Cardiac septum (tissue), 1 donor: ENCODE measurements at places on chromosomes 6 and 20. TPM values are rescaled to one million over a fixed set of nuclear protein-coding genes. Genes with fewer than 3 reads are reported as not detected.
A peak's percentile ranks its signal among the peaks of the same experiment; 100 is the strongest.

GRIK2 gene
- total RNA-seq, result 0.67 TPM

EFCAB8 gene
- not detected for total RNA-seq

TBCC gene
- total RNA-seq, result 11.0 TPM

SDCBP2 gene
- 2.7 TPM for total RNA-seq

GRCh38 chr6:41508479-41508878 is 37.7 kb upstream of the FOXP4 start:
- no peak for DNase-seq

- peak; percentile 19 for DNase-seq
Measured at GRCh38 chr20:57849121-57849520, 139.3 kb upstream of the PMEPA1 start.

DNA sequence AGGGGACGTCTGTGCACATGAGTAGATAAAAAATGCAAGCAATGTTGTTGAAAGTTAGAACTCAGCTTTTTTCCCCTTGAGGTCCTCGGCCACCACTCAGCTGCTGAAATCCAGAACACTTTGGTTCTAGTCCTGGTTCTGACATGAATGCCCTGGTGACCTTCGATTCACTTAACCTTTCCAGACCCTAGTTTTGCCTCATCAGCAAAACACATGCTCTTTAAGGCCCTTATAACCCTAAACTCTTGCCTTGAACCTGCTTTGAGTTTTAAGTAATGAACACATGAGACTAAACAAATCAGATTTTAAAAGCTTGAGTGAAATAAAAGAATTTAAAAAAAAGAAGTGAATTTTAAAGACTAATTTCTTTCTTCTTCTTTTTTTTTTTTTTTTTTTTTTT is 33.4 kb downstream of the BMP6 start:
- no peak for DNase-seq

DNA sequence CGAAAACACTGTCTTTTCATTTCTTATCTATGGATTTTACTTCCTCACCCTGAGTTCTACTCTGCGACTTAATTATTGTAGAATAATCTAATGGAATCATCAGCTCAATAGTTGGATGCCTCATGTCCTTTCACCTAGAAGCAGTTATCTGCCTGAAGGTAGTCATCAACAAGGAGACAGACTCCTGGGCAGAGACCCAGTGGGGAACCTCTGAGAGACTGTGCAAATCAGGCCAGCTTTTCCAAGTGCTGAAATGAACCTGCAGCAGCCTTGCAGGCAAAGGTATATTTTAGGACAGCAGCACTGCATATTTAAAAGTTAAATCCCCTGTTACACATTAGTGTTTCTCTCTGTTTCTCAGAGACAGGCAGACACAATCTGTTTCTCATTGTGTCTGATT is 99.7 kb upstream of the STMND1 start:
- DNase-seq, result no peak

DNA sequence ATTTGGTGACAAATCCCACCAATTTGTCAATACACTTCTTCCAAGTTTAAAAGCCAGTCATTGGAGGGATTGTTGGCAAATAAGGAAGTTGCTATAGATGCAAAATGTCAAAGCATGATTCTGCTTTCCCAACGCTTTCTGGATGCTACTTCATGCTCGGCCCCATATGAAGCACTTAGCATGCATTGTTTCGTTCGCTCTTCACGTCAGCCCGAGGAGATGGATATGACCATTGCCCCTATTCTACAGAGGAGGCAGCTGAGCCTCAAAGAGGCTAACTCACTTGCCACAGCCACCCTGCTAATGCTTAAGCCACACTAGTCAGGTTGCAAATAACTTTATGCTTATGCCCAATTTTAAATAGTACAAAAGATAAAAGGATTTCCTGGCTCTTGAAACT is 2.8 kb upstream of the NXT1 start:
- DNase-seq, result no peak

- DNase-seq, result no peak
Measured at GRCh38 chr6:41492261-41492891, 53.8 kb upstream of the FOXP4 start.

DNA sequence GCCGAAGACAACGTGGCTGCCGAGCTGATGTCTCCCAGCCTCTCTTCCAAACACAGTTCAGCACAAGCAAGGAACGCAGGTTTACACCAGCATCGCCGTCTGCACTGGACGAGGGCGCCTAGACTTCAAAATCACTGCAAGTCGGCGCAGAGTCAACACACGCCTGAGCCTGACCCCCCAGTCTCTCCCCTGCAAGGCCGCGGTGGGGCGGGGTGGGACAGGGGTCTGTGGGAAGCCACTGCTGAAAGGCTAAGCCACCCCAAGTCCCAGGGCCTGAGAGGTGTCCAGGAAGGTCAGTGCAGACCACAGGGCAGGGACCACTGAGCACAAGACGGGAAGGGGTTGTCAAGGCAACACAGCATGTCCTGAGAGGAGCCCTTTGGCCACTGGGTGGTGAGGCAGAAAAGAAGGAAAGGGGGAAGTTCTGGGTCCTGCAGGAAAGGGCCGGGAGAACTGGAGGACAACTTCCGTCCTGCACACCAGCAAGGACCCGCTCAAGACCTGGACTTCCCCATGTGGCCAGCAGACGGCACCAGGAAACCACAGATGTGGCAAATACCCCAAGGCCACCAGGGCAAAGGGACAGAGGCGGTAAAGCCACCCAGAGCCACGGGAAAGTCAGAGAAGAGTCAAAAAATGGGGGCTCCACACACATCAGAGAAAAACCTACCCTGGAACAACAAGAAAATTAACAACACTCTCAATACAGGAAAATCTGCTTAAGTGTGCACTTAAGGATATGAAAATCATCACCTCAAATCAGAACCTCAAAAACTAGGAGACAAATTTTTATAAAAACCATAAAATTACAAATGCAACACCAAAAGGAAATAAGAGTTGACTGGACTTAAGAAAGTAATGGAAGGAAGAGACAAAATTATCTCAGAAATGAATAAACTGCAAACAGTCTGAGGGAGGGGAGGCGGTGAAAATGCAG is 84.8 kb downstream of the TAF4 start:
- DNase-seq, result peak; percentile 83
